Activated CD8-positive, alpha-beta memory T cell treated with anti-CD3 and anti-CD28 coated beads for 36 hours (primary cell): ENCODE measurements at places on chromosomes 7 and 10. TPM values are rescaled to one million over a fixed set of nuclear protein-coding genes. Genes with fewer than 3 reads are reported as not detected.

The AIFM2 gene
- total RNA-seq = 18.1 TPM

The ANKRD1 gene
- not detected for total RNA-seq

The CPA5 gene
- 2.1 TPM for total RNA-seq

The ELN gene
- total RNA-seq = not detected

The PAPOLB gene
- total RNA-seq = not detected

The SFMBT2 gene
- total RNA-seq = 23.0 TPM

The MOSPD3 gene
- total RNA-seq = 15.4 TPM

The GNG11 gene
- total RNA-seq = not detected
